ENCODE measurements at places on chromosomes 7 and 10.

DNA sequence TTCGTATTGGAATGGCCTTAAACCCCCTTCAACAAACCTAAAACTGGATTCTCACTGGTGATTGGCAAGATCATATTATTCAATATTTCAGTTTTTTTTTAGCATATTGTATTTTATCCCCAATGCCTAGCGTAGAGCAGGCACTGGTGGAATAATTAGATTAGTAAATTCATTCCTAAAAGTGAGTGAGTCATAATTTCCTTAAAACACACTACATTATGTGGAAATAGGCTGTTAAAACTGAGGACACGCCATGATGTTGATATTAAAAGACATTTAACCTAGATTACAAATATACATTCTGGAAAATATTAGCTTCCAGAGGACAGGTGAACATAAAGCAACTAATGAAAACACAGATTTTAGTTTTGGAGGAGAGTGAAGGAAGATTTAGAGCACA lies 463.9 kb downstream of the PARD3 start:
- DNase-seq = no peak

- peak; percentile 81 for DNase-seq
Measured at GRCh38 chr10:47264797-47265281, 35.2 kb upstream of the GDF10 start.

- DNase-seq = no peak
Measured at GRCh38 chr10:92969151-92969550, 91.4 kb upstream of the CYP26C1 start.

GRCh38 chr7:75981453-75982305 lies 12.7 kb downstream of the TMEM120A start:
- DNase-seq = no peak

- DNase-seq = peak; percentile 34
Measured at GRCh38 chr10:58590152-58590840, 77.6 kb downstream of the BICC1 start.

GRCh38 chr7:130926001-130926691 lies 192.1 kb upstream of the KLF14 start:
- peak; percentile 89 for DNase-seq

GRCh38 chr10:61810263-61810662 lies 91.2 kb upstream of the ARID5B start:
- no peak for DNase-seq

DNA sequence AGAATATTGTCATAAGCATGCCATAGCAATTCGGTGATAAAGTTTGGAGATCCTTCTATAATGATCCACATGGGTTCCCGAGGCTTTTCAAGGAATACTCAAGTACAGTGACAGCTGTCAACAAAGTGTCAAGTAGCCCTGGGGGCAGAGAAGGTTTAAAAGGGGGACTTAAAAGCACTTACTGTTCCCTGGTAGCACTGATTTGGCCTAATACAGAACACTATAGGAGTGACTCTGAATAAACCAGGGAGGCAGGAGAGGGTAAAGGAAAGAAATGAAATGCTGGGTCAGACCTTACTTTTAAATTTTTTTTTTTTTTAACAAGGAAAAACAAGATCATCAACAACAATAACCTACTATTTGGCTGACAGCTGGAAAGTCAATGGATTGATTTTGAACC lies 20.1 kb downstream of the CHCHD3 start:
- no peak for DNase-seq

GRCh38 chr7:33428415-33428814 lies 299.1 kb downstream of the BBS9 start:
- DNase-seq = no peak

DNA sequence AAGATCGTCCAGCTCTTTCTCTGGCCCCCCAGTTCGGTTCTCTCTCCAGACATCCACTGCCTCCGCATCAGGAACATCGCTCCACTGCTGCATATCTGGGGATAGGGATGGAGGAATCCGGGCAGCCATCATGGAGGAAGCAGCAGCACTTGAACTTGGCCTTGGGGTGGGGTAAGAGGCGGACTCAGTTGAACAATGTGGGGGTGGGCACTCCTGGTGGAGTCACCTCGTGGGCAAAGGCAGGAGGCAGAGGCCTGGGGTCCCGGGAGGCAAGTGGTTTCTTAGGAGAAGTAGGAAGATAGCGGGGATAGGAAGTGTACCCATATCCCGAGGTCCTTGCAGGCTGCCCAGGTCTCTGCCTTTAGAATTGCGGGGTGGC lies 98.3 kb downstream of the CHST15 start:
- no peak for DNase-seq

GRCh38 chr10:71667387-71667752 lies 52.2 kb downstream of the C10orf105 start:
- peak; percentile 66 for DNase-seq

DNA sequence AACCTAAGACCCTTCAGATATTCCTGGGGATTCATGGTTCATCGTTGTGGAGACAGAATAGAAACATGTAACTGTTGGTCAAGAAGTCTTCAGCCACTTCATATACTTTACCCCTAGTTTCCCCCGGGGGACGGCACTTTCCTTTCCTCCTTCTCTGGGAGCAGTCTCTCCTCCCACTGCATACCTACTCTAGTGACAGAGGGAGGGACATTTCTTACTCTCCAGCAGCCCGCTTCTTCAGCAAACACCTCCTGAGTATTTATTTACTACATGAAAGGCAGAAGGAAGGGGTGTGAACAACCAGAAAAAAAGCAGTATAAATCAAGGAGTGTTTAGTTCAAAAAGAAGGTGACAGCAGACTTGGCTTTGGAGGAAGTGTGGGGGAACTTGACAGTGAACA lies 69.0 kb downstream of the LHFPL3 start:
- DNase-seq = no peak

- DNase-seq = peak; percentile 79
Measured at GRCh38 chr7:29408841-29409243, 154.8 kb upstream of the PRR15 start.

DNA sequence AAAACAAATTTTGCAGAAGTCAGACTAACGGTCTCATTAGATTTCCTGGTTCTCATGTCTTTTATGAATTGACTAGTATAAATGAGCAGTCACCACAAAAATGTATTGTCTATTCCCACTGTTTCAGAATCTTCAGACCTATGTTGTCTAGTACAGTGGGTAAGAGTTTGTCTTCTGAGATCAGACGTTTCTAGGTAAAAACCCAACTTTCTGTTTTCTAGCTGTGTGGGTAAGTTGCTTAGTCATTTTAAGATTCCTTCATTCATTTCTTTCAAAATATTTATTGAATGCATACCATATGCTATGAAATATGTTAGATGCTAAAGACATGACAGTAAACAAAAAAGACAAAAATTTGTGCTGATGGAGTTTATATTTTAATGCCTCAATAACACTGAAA lies 156.3 kb downstream of the POLR1F start:
- no peak for DNase-seq

DNA sequence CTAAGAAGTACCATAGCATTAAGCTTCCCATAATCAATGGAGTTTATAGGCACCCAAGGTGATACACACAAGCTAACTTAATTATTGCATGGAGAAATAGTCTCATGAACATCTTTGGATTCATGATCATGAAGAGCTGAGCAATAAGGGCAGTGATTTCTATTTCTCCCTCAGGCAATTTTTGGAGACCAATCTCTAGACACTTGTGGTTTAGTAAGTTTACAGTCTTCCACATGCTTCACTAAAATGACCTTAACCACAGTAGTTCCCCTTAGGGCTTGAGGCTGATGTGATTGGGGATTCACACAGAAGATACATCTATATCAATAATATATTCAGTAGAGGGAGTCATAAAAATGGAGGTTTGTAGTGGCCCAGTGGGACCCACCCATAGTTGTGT lies 241.2 kb downstream of the CCDC7 start:
- DNase-seq = no peak

DNA sequence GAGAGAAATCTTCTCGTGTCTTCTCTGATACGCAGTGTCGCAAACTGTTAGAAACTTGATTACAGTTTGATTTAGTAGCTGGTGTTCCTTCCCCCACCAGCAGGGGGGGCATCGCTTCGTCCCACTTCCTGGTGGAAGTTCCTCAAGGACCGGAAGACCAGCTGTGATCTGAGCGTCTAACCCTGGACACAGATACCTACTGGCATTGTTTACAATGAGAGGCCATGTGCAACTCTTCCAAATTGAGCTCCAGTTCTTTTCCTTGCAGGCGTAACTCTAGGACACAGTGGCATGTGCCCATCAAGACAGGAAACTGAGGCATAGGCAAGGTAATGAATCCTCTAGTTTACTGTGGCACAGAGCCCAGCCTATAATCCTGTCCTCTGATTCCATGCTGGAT lies 219.0 kb downstream of the CCDC3 start:
- DNase-seq = peak; percentile 16

DNA sequence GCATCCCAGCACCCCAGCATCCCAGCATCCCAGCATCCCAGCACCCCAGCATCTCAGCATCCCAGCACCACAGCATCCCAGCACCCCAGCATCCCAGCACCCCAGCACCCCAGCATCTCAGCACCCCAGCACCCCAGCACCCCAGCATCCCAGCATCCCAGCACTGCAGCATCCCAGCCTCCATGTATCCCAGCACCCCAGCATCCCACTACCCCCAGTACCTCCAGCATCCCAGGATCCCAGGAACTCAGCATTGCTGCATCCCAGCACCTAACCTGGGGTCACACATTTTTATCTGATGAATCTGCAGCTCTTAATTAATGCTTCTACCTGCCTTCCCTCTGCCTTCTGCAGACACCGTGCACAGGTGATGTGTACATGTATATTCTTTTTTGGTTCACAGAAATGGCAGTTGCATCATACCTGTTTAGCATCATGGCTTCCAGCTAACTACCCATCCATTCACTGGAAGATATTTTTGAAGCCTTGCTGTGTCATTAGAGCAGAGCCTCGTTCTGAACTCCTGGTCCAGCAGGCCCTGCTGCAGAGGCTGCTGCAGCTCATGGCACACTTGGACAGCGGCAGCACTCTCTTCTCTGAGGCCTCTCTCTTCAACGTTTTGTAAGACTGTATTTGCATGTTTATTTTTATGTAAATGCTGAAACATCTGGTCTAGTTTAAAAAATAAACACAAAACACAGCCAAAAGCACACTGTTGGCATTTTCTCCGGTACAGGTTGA lies 4.6 kb upstream of the CFAP46 start:
- no peak for DNase-seq

GRCh38 chr10:73810358-73810734 lies 1.1 kb downstream of the NDST2 start:
- no peak for DNase-seq

Data from common myeloid progenitor, CD34-positive (primary cell).